Breast epithelium (tissue), 4 donors: ENCODE measurements at places on chromosomes 2 and 18. TPM values are rescaled to one million over a fixed set of nuclear protein-coding genes. Genes with fewer than 3 reads are reported as not detected.

GRCh38 chr2:11498543-11499034 lies 32.6 kb upstream of the E2F6 start:
- peak; percentile 48 for DNase-seq

GRCh38 chr2:26477126-26477910 lies 606 bp downstream of the OTOF start:
- DNase-seq = no peak

DNA sequence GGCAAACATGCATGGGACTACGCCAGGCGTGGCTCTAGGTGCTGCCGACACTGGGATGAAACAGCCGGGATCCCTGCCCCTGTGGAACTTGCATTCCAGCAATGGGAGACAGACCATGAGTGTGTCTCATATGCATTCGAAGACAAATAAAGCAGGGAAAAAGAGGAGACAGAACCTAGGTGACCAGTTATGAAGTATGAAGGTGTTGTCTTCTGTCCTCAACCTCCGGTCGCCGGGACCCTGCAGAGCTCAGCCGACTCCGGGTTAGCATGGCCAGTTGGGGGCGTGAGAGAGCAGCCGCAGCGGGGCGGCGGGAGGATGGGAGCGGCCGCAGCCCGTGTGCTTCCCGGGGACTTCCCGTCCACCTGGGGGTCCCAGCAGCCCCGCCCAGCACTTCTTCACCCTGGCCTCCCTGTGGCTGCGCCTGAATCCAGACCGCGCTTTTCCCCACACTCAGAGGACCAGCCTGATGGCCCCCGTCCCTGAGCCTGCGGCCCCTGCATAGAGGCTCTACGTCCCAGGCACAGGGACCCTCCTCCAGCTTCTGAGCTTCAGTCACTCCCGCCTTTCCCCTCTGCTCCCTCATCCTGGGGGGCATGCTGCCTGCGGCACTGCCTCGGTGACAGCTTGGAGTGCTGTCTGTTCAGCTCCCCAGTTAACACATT lies 11.4 kb downstream of the ID2 start:
- DNase-seq = no peak

DNA sequence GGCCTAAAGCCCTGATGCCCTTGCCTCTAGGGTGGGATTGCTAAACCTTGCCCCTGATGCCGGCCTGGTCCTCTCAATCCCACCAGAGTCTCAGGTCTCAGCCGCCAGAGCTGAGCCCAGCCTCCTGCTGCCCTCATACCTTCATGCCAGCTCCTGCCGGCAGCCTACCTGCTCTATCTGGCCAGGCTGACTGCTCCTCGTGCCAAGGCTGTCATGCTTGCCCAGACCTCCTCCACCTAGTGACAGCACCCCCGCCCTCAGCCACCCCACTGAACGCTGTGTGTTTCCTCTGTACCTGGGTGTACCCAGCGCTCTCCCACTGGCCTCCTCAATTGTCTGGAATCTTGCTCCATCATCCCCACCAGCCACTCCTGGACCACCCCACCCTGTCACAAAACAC lies 120.1 kb downstream of the CACNB4 start:
- DNase-seq = no peak

DNA sequence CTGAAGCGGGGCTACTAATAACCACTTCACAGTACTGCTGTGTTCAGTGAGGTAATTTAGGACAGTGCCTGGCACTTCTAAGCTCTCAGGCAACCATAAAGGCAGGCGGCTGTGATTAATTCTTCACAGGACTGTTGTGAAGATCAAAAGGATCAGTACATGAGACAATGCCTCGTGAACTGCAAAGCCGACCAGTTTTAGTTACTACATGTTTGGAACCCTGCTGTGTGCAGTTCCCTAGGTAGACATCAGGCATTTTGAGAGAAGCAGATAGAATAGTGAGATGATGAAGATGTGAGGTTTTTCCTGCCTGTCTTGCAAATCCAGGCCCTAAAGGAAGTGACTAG lies 19.1 kb downstream of the EFHD1 start:
- DNase-seq = no peak

GRCh38 chr2:56314371-56314770 lies 130.6 kb downstream of the CCDC85A start:
- DNase-seq = no peak

The DTYMK gene
- 23.2 TPM for total RNA-seq

- DNase-seq = no peak
These were observed 44.2 kb upstream of the TBR1 start for GRCh38 chr2:161371869-161372268.

- no peak for DNase-seq
These were observed 215.2 kb downstream of the GULP1 start for GRCh38 chr2:188506843-188507242.

The RAMP1 gene
- total RNA-seq = 25.9 TPM

- DNase-seq = no peak
These were observed 39.5 kb downstream of the ARL4C start for GRCh38 chr2:234457421-234457820.

- DNase-seq = peak; percentile 40
These were observed at the start of gene MTA3 for GRCh38 chr2:42568401-42569115. Gene MTA3 (plus strand): TSS chr2:42568632. CDS start chr2:42568746, 114 bp downstream.

The AGAP1 gene
- total RNA-seq = 27.1 TPM

The KCNG2 gene
- total RNA-seq = 1.6 TPM

- DNase-seq = no peak
These were observed 1.4 kb downstream of the CCDC142 start for GRCh38 chr2:74481431-74481830.

The CYP27C1 gene
- 0.29 TPM for total RNA-seq

DNA sequence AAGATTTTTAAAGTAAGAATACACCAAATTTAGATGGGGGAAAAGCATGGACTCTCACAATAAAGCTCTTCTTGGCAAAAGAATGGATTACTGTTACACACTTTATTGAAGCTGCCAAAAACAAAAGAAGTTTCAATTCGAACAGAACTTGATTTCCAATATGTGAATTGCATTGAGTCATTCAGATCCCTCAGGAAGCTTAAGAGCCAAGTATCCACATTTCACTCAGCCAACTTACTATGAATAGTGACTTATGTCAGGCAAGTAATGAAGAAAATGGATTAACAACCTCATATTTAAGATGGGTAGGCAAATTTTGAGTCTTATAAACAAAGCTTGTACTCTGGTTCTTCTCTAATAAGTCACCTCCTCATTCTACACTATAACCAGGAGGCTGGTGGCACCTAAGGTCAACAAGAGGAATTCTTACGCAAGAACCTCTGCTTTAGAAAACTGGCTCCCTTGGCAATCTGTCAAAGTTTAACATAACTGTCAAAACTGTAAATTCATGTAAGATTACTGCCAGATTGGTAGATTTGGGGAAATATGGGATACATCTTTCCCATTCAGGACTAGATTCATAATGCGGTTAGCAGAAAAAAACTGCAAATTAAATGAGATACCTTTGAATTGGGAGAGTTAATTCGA lies 6.0 kb downstream of the HADHA start:
- DNase-seq = no peak

The AQP12A gene
- total RNA-seq = not detected

DNA sequence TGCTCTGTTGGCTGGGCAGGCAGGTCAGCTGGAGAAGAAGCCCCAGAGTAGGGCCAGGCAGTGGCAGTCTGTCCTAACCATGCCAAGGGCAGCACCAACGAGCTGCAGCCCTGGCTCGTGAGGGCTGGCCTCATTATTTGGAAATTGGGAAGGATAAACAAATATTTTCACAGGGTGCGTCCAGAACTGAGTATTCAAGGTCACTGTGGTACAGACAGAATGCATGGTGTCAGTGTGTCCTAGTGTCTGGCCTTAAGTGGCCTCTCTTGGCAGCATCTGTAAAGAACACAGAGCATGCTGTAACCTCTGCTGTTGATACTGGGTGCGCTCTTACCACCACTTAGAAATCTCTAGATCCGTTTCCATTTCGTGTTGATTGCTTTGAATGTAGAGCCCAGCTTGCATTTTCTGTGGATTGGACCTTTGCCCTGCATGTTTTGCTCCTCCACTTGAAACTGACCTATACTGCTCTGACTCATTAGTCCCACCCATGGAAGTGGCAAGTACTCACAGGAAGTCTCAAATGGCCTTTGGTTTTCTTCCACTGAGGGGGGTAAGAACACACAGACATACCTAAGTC lies 88.2 kb downstream of the GREB1L start:
- no peak for DNase-seq

The MYL12B gene
- 335 TPM for total RNA-seq

- DNase-seq = no peak
These were observed 79.9 kb downstream of the SLC25A12 start for GRCh38 chr2:171814174-171814573.

The HMSD gene
- not detected for total RNA-seq

The IL1F10 gene
- not detected for total RNA-seq

DNA sequence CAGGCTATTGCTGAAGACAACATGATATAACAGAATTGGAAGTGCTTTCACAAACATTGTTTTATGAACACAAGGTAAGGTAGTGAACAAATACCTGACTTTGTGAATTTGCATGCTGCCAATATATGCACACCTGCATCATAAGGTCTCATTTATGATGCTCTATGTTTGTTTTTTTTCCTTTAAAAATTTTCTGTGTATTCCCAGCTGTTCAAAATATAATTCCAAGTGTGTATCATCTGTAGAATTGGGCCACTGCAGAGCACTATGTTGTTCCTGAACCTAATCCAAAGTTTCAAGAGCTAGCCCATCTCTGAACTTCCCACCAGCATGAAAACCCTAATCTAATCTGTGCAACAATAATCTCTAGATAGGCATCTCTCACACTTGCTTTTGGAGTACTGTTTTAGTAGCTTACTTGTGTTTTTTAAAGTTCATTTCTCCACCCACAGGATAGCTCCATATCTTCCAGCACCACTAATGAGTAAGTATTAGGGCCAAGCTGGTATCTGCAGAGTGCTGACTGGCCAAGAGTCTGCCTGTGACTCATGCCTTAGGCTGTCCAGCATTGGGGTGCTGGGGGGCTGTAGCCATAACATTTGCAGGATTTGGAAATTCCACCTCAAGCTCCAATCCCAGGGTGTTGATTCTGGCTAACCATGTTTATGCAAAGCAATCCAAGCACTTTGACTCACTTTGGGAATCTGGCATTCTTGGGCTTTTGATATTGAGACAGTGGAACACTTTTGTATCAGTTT lies 208.2 kb upstream of the REV1 start:
- DNase-seq = no peak

DNA sequence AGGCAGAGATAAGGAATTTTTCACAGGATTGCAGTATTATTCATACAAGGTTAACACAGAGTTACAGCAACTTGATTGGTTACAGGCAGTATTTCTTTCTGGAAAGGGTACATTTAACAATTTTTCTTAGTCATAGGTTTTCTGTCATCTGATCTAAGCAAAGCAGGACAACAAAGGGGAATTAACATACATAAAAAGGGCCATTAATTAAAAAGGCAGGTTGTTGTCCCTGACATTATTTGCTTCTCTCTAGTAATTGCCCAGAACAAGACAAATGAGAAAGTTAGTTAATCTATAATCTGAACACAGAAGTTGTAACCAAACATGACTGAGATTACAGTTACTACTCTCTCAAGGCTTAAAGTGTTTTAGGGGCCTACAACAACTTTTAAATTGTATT lies 291.4 kb upstream of the LRRTM4 start:
- DNase-seq = no peak

DNA sequence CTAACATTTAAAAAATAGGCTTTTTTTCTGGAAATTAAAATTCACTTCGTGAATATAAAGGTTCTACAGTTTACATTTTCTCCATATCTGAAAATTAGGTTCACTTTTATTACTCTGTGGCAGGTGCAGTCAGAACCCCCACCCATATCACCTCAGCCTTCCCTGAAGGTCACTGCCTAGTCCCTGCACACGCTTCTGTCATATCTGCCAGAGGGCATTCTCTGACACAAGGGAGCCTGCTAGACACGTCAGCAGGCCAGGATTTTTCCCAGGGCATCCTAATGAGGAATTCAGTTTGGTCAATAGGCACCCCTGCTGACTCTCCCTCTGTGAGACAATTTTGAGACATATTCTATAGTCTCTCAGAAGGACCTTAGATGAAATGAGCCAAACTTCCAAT lies 475.7 kb upstream of the PKDCC start:
- no peak for DNase-seq

DNA sequence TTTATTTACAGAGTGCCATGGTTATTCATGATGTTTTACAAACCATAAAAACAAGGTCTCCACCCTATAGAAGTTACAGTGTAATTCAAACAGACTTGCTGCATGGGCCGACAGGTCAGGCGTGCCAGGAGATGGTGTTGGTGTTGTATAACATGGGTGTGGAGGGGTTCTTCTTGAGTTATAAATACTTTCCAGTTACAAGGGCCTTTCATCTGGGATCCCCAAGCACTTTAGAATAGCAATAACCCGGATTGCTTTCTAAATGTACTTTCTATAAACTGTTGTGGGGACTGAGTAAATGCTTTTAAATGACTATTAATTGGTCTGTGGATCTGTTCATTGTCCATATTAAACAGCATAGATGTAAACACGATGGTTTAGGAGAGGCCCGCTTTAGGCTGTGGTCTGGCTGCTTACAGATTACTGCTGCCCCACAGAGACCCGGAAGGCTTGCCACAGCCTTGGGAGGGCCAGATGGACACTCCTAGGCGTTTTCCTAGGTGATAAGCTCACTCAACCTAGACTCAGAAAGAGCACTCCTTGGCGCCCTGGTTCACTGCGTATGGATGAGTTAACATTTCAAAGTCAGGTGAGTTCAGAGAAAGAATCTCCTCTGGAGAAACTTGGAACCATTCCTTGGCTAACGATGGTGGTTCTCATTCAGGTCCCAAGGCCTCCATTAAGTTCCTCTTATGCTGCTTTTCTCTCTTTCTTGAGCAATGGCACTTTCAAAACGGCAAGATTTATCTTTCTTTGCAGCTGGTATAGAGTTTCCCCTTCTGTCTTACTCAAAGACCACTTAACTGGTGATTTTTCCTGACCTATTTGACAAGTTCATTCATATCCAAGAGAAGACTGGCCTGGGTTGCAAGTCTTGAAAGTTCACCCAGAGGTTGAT lies 3.6 kb upstream of the KIAA2012 start:
- no peak for DNase-seq

DNA sequence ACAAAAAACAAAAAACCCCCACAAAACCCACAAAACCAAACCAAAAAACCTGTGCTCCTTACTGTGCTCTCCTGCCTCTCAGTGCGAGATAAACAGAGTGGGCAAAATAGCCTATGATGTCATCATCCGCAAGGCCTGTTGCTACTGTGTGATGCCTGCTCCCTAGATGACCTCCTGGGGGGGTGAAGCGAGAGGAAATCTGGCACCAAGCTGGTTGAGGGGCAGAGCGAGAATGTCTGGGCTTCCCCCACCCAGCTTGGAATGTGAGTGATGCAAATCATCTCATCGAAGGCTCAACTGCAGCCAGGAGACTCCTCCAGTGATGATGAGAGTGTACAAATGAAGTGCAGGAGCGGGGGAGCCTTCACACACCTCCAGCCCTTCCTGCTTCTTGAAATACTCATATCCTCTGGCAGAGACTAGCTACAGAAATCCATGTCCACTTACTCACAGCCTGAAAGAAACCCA lies 57.7 kb upstream of the MAP4K3 start:
- no peak for DNase-seq

DNA sequence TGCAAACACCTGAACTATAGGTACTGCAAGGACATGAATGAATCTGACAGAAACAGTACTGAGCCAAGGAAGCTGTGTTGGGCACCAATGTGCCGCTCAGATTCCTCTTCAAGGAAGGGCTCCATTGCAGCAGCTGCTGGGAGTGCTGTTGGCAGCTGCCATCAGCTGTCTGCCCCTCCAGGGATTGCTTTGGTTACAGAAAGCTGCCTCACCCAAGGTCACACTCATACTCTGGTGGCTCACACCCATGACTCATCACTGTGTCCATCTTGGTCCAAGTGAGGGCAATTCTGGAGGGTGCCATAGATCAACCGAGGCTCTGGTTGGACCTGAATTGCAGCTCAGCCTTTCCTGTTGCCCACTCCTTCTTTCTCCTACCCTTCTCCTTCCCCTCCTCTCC lies 24.4 kb upstream of the TRPM8 start:
- DNase-seq = no peak
